Activated T-cell treated with anti-CD3 and anti-CD28 coated beads, Interleukin-2, amount 50 U/mL, for 48 hours (primary cell): ENCODE measurements at places on chromosomes 1 and 21.

- no peak for DNase-seq
Observed at GRCh38 chr1:225479341-225479740, 51.5 kb upstream of the LBR start.

DNA sequence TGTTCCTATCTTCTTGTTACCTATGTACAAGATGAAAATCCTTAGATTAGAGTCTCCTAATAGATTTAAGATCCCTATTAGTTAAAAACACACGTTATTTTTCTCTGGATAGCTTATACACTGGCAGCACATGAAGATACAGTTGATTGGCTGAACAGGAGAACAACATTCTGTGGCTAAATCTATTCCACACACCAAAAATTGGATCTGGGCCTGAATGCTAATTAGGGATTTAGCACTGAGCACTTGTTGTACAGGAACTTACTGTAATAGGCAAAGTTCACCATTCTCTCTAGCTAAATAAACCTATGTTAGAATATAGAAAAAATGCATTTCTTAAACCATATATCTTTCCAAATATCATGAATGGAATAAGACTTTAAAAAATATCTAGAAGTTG is 117.1 kb upstream of the PTGFR start:
- DNase-seq, result no peak

DNA sequence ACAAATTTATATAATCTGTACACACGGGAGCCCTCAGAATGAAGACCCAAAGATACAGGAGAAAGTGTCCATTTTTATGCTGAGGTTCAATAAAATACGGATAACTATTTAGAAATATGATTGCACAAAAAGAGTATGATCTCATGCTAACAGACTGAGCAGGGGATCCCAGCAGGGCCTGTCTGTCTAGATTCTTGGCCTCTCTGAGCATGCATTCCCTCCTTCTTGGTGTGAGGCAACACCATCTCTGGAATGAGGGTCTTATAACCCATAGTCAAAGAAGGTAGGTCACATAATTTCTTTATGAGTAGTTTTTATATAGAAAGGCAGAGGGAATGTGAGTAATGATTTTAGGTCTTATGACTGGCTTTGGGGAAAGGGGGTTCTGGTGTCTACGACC is 5.4 kb downstream of the PRMT6 start:
- DNase-seq, result no peak

GRCh38 chr1:30257742-30258380 is 465.5 kb downstream of the MATN1 start:
- no peak for DNase-seq

GRCh38 chr1:232450615-232451014 is 179.3 kb downstream of the SIPA1L2 start:
- no peak for DNase-seq

- DNase-seq, result no peak
Observed at GRCh38 chr1:5594056-5594956, 397.9 kb downstream of the NPHP4 start.

DNA sequence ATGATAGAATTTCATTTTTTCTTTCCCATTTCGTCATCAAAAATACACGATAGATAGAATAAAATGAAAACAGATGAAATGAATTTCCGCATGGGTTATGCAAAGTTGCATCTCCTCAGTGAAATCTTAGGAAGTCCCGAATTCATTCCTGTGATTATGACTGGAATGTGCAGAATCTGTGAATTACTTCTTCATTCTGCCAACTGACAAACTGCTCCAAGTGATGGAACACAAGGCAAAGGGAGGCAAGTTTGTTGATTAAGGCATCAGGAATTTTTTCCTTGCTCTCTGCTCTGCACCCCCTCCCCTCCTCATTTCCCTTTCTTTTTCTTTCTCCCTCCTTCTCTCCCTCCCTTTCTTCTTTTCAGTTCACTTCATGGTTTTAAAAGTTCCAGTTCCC is 37.0 kb upstream of the ADGRL4 start:
- DNase-seq, result no peak
